ENCODE measurements at places on chromosomes 4 and X. TPM values are rescaled to one million over a fixed set of nuclear protein-coding genes. Genes with fewer than 3 reads are reported as not detected.

DNA sequence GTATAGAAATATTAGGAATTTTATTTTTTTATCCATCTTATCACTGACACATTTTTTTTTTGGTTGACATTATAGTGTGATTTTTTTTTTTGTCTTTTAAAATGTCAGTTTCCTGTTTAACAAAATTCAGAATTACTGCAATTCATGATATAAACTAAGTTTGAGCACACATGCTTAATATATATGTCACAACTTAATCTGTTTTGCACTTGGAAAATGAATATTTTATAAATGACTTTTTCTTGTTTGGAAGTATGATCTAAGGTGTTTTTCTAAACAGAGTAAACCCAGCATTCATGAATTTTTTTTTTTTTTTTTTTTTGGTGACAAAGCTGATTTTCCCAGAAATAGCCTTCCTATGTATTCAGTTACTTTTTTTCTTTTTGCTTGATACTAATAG, 2.4 kb downstream of the SMARCA5 start:
- DNase-seq = no peak

DNA sequence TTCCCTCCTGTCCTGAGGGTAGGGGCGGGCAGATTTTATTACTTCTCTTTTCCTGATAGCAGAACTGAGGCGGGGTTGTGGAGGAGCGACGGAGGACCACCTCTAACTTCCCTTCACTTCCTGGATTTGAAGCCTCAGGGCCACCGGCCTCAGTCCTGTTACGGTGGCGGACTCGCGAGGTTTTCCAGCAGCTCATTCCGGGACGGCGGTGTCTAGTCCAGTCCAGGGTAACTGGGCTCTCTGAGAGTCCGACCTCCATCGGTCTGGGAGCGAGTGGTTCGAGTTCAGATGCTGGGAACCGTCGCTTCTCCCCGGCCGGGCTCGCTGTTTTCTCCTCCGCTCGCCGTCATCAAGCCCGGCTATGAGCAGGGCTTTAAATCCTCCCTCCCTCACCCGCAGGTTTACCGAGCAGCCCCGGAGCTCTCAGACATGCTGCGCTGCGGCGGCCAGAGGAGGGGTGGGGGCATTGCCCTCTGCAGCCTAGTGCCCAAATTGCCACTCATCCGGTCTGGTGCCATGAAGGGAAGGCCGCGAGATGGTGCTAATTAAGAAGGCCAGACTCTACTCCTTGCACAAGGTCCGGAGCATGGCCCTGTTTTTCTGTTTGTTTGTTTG, 23.3 kb downstream of the HAND2 start:
- peak; percentile 82 for DNase-seq

DNA sequence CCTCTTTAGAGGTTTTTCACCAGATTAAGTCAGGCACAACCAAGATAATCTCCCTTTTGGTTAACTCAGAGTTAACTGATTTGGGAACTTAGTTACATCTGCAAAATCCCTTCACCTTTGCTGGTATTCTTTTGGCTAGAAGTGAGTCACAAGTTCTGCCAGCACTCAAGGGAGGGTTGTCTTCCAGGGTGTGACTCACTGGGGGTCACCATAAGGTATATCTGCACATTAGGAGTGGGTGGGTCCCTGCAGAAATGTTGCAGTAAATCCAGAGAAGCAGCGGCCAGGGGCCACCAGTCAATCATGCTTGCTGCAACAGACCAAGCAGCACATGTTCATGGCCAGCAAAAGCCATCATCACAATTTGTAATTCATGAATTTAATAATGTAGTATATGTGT, 59.8 kb upstream of the MAML3 start:
- DNase-seq = no peak

Gene PDGFC
- 16.9 TPM for total RNA-seq

GRCh38 chrX:106935175-106935574, 15.0 kb downstream of the CLDN2 start:
- DNase-seq = no peak

Gene MTTP
- total RNA-seq = 2.0 TPM

DNA sequence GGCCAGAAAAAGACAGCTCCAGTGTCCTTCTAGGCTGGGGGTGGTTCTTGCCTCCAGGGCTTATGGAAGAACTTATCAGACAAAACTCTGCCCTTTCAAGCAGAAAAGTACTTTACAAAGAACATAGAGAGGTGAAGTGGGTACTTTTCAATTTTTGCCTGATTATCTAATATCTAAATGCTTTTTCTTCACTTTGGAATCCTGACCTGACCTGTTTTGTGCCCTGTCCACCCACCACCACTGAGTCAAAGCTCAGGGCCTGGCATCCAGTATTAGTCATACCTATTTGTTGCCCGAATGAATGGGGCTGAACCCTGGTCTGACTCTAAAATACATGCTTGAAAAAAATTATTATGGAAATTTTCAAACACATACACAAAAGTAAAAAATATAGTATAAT, 37.2 kb downstream of the RTL9 start:
- DNase-seq = no peak

DNA sequence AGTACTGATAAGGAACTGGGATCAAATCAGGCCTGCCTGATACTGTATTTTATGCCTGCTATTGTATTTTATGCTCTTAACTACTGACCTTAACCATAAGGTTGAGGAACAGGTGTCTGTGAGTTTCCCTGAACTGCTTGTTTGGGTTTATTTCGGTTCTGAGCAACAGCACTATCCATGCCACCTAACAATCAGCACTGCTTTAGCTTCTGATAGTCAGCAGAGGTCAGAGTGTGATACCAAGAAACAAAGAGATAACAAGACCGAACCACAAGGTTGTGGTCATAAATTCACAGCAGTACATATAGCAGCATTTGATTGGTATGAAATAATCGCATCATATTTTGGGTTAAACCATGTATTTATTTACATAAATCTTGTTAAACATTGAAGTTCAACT, 362.2 kb downstream of the FGF13 start:
- no peak for DNase-seq

DNA sequence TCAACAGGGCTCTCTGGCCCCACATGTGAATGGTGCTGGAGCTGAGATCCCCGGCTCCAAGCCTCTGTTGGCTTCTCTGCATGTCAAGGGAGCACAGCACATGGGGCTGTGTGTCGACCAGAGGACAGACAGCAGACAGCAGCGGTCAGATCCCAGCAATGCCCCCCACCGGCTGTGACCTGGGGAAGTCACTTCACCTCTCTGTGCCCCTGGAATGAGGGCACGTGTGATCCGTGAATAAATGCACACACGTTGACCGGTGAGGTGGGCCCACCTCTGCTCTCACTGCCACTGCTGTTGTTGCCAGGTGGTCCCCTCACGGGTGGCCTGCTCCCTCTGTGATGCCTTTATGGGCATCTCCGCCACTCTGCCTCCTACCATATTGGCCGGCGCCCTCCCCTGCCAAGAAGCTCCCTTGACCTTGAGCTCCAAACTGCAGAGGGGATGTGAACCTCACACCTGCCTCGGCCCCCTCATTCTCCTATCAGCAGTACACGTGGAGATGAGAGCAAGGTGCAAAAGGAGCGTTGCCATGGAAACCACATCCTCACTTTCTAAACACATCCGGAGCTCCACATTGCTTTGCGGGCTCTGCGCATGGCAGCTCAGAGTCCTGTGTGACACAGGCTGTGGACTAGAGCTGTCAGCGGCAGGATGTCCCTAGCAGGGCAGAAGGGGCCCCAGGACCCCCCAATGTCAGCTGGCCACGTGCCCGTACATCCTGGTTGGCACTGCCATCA, 75.4 kb downstream of the ABLIM2 start:
- no peak for DNase-seq

DNA sequence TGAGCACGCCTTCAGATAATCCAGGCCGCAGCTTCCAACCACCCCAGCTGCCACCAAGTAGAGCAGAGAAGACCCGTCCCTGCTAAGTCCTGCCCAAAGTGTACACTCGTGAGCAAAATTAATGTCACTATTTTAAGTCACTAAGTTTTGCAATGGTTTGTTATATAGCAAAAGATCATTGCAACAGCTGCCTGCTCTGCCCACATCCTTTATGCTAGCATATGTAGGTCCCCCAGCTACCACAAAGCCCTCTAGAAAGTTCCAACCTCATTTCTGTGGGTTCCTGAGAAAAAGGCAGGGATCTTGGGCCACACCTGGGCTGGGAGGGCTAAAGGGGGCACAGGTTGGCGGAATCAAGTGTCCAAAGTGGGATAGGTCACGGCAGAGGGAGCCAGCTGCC, 346.9 kb downstream of the BCOR start:
- no peak for DNase-seq

GRCh38 chr4:6121276-6121850, 79.0 kb downstream of the JAKMIP1 start:
- DNase-seq = peak; percentile 65

DNA sequence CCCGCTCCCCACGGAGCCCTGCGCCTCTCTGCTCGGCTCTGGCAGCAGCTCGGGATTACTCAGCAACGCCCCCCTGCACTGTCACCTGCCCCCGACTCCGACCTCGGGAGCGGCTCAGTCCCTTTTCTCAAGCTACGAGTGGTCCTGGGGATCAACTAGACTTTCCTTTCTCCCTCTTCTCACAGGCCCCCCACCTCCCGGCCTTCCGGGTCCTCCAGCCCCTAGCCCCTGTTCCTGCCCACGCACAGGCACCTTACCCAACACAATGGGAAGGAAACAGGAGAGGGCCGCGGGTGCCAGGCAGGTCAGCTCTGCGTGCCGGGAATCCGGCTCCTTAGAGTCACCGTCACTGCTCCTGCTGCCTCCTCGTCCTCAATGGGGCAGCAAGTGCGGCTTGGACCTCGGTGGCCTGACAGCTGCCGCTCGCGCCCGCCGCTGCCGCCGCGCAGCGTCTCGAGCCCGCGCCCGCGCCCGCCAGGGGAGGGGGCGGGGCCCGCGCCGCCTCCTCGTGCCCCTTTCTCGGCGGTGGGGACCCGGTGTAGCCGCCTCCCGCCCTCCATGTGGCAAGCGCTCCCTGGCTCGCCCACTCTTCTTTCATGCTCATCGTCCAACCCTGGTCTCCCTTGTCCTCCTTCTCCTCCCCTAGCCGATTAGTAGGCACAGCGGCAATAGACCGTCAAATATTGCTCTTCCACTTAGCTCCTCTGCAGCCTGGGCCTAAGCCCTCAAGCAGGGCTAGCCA, at the start of gene RAB9B:
TSS of gene RAB9B (minus strand) at position 455 of the 742 bp plus-strand sequence. CDS start 6,473 bp downstream, outside the sequence.
- DNase-seq = peak; percentile 83

DNA sequence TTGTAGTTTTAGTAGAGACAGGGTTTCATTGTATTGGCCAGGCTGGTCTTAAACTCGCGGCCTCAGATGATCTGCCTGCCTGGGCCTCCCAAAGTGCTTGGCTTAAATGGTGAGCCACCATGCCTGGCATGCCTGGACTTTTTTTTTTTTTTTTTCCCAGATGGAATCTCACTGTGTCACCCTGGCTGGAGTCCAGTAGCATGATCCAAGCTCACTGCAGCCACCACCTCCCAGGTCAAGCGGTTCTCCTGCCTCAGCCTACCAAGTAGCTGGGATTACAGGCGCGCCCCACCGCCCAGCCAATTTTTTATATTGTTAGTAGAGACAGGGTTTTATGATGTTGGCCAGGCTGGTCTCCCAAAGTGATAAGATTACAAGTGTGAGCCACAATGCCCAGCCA, 8.4 kb downstream of the UBE2K start:
- DNase-seq = no peak

Gene STATH
- total RNA-seq = not detected

DNA sequence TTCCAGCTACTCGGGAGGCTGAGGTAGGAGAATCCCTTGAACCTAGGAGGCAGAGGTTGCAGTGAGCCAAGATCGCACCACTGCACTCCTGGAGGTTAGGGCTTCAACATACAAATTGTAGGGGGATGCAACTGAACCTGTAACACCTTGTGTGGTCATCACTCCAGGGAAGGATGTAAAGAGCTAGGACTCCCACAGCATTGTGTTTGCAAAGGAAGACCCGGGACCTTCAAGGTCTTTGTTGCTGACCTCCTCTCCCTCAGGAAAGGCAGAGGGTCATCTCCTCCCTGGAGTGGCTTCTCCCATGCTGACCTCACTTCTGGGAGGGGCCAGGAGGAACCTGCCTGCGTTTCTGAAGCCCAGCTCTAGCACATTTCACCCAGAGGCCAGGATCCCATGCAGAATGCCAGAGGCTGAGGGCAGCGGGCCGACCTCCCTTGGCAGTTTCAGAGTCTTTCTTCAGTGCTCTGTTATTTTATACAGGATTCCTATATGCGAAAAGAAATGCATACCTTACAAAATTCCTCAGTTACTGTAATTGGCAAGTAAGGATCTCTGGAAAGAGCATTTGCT, 80.2 kb downstream of the HTRA3 start:
- peak; percentile 47 for DNase-seq

DNA sequence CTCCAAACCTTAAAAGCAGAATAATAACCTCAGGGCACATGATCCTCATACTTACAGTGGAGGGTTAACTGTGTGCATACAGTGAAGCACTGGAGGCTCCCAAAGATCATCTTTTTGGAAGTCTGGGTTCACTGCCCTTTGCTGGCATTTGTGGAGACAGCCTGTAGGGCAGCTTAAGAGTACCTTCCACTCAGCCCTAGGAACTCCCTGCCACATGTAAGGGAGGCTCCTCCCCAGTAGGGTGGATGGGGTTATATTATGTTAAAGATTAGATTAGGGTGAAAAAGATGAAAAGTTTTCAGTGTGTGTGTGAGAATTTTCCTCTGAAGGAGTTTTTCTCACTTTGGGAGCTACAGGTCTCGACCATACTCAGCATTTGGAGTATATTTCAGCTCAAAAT, 388.4 kb downstream of the RAB28 start:
- no peak for DNase-seq

GRCh38 chr4:54378461-54378860, 149.4 kb downstream of the PDGFRA start:
- DNase-seq = no peak

DNA sequence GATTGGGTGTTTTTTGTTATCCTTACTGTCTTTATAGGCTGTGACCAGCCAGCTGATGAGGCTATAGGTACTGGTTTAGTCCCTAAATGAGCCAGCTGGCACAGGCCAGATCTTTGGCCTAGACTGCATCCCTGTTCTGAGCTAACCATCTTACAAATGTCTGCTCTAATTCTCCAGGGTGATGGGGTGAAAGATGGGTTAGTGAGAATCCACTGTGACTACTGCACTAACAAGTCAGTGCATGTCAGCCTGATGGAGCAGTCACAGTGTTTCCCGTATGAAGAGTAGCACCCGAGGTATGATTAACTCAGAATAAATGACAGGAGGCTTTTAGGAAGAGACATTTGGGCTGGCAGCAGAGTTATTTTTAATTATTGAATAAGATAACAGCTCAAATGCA, 181.0 kb downstream of the DCTD start:
- DNase-seq = no peak

Gene CORIN
- total RNA-seq = 3.4 TPM

GRCh38 chr4:15149234-15149838, 147.1 kb downstream of the CPEB2 start:
- DNase-seq = no peak

- DNase-seq = no peak
Observed at GRCh38 chr4:156931267-156931666, 40.3 kb downstream of the PDGFC start.

GRCh38 chr4:137610960-137611359, 78.7 kb upstream of the PCDH18 start:
- DNase-seq = no peak

Gene MEPE
- total RNA-seq = not detected

Gene ARHGAP36
- 0.24 TPM for total RNA-seq

GRCh38 chr4:180688480-180688879, 1554.7 kb upstream of the TENM3 start:
- DNase-seq = no peak

GRCh38 chrX:130626521-130626920, 224.7 kb downstream of the RBMX2 start:
- DNase-seq = no peak

Measured in cardiac septum (tissue), 1 donor.